ENCODE measurements at places on chromosomes 3 and 15. TPM values are rescaled to one million over a fixed set of nuclear protein-coding genes. Genes with fewer than 3 reads are reported as not detected.
A peak's percentile ranks its signal among the peaks of the same experiment; 100 is the strongest.

DNA sequence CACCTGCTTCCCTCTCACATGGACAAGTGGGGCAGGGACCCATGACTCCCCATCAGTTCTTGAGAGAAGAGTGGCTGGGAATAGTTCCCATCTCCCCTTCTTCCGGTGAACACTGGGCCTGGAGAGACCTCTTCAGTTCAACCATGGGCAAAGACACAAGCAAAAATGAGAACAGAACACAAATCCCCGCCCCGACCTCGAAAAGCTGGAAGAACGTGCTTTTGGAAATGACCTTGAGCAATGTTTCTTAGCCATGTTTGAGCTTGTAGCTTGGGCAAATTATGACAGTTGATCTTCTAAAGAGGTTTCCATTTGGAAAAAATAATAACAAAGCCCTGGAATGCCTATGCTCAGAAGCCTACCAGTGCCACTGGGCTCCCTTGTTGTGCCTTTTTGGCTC lies 59.0 kb downstream of the FAM174B start:
- H3K4me1 ChIP-seq = no peaks in the 10 kb centered on the region
- DNase-seq = no peak

GRCh38 chr3:118102737-118103136 lies 931.9 kb downstream of the IGSF11 start:
- no peaks in the 10 kb centered on the region for H3K27me3 ChIP-seq
- H3K4me3 ChIP-seq = no peak overlapping the region
- no peaks in the 10 kb centered on the region for H3K4me1 ChIP-seq
- no peaks in the 10 kb centered on the region for H3K36me3 ChIP-seq

Gene IL20RB
- total RNA-seq = not detected

DNA sequence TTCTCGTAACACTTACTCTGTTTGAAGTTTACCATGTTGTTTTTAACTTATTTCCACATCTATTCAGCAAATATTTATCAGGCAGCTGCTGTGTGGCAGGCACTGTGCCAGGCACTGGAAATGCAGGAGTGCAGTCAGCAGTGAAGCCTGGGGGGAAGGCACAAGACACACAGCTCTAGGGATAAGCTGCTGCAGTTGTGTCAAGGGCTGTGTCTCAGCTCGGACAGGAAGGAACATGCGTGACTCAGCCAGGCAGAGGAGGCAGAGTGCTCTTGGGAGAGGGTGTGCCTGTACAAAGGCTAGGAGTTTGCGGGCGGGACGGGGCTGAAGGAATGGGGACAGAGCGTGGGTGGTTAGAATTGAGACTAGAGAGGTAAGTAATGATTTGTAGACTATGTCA lies 24.7 kb downstream of the LYSMD4 start:
- H3K4me1 ChIP-seq = peaks cover 77% of the 10 kb centered on the region
- H3K4me3 ChIP-seq = no peak overlapping the region
- H3K36me3 ChIP-seq = peaks cover 9% of the 10 kb centered on the region
- H3K27ac ChIP-seq = peak overlapping the region; percentile 67
- DNase-seq = peak; percentile 77

- H3K27ac ChIP-seq = no peak overlapping the region
- H3K36me3 ChIP-seq = no peaks in the 10 kb centered on the region
- no peak for DNase-seq
- no peak overlapping the region for H3K4me3 ChIP-seq
- H3K4me1 ChIP-seq = no peaks in the 10 kb centered on the region
- H3K27me3 ChIP-seq = no peaks in the 10 kb centered on the region
Measured at GRCh38 chr3:7437231-7437630, 576.3 kb downstream of the GRM7 start.

DNA sequence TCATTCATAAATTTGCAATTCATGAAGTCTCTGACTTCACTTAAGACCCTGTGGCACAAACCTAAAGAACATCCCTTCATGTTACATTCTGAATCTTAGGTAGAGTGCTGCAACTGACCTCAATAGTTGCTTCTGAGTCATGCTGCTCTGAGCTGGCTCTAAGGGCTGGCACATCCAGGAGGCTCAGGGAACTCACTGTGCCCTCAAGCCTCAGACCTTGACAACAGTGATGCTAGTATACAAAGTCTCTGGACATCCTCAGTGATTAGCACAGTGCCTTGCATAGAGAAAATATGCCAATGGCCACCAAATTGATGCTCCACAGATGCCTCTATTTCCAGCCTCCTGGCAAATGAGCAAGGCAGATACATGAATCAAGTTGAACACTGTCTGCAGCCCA lies 740.9 kb upstream of the LMCD1 start:
- no peak overlapping the region for H3K4me3 ChIP-seq
- no peaks in the 10 kb centered on the region for H3K4me1 ChIP-seq
- H3K27ac ChIP-seq = no peak overlapping the region
- H3K36me3 ChIP-seq = no peaks in the 10 kb centered on the region
- no peak for DNase-seq
- no peaks in the 10 kb centered on the region for H3K27me3 ChIP-seq

DNA sequence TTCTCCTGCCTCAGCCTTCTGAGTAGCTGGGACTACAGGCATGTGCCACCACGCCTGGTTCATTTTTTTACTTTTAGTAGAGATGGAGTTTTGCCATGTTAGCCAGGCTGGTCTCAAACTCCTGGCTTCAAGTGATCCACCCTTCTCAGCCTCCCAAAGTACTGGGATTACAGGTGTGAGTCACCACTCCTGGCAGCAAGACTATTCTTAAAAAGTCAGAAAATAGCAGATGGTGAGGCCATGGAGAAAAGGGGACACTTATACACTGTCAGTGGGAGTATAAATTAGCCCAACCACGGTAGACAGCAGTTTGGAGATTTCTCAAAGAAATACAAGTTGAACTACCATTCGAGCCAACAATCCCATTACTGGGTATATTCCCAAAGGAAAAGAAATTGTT lies 603.3 kb upstream of the TBL1XR1 start:
- no peaks in the 10 kb centered on the region for H3K4me1 ChIP-seq
- no peak overlapping the region for H3K4me3 ChIP-seq
- H3K27me3 ChIP-seq = no peaks in the 10 kb centered on the region
- H3K36me3 ChIP-seq = no peaks in the 10 kb centered on the region

DNA sequence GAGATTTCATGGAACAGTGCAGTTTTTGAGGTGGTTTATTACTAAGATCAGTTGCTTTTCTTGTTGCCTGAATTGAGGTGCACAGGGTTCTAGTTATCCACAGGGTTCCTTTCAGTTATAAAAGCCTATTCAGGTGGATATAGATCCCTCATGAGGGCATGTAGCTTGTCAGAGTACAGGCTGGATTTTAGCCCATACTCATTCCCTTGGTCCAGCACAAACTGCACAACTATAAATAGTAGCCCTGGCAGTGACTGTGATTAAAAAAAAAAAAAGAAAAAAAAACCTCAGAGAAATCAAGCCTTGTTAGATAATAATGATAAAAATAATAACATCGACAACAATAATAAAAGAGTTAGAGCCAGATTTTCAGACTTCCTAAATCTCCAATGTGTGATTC lies 154.3 kb downstream of the ZBBX start:
- H3K27ac ChIP-seq = no peak overlapping the region
- no peak for DNase-seq
- no peaks in the 10 kb centered on the region for H3K27me3 ChIP-seq
- H3K4me3 ChIP-seq = no peak overlapping the region

Gene CLDN18
- not detected for total RNA-seq

Gene SHF
- 3.9 TPM for total RNA-seq

- no peaks in the 10 kb centered on the region for H3K36me3 ChIP-seq
- H3K4me3 ChIP-seq = no peak overlapping the region
- no peak overlapping the region for H3K27ac ChIP-seq
- no peaks in the 10 kb centered on the region for H3K4me1 ChIP-seq
- no peaks in the 10 kb centered on the region for H3K27me3 ChIP-seq
Measured at GRCh38 chr3:159074756-159075701, 273.2 kb downstream of the MFSD1 start.

Gene AGTR1
- total RNA-seq = 1.6 TPM

DNA sequence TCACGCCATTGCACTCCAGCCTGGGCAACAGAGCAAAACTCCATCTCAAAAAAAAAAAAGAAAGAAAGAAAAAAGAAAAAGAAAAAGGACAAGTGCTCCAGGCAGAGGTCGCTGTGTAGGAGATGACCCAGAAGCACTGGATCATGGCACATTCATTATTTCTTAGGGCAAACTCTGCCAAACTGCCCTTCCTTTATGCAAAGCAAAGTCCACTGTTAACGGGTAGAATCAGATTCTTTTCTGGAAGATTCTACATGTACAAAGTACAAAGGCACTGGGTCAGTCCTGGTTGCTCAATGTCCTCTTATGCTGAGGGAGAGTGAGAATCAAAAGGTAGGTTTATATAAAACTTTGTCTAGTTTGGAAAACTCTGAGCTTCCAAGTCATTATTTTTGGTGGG lies 144.9 kb downstream of the FEZF2 start:
- H3K4me3 ChIP-seq = no peak overlapping the region
- H3K4me1 ChIP-seq = no peaks in the 10 kb centered on the region
- no peaks in the 10 kb centered on the region for H3K36me3 ChIP-seq
- no peak for DNase-seq
- no peak overlapping the region for H3K27ac ChIP-seq

Gene LSG1
- total RNA-seq = 18.6 TPM

Measured in heart right ventricle (tissue), 16 donors.